Stimulated activated CD4-positive, alpha-beta T cell treated with anti-CD3 and anti-CD28 coated beads, Interleukin-1b, Interleukin-23, amount 100 ng/mL, for 4 hours (primary cell): ENCODE measurements at places on chromosomes 11 and 22.

DNA sequence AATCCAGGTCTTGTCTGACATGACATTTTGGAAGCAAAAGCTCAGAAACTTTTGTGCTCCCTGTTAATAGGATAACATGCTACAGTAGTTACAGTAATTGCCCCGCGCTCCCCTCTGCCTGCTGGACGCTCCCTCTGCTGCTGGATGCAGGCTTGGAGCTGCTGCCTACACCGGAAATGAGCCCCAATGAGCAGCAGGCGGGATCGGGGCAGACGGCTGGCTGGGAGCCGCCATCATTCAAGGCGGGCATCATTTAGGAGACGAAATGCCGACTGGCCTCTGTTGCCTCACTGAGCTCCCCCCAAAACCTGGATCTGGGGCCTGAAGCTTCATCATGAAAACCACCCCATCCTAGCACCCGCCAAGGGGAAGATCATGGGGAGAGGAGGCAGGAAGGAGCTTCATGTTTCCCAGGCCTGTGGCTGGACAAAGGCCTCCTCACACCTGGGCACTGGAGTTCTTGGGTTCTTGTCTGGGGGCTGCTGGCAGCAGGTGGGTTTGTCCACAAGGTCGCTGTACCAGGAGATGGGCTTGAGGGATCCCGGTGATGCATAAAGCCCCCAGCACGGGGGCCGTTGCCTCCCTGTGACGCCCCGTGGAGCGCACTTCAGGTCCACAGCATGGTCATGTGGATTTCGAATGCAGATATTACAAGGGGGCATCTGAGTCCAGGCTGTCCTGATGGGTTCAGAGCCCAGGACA lies 664.3 kb downstream of the BRD1 start:
- DNase-seq: no peak

DNA sequence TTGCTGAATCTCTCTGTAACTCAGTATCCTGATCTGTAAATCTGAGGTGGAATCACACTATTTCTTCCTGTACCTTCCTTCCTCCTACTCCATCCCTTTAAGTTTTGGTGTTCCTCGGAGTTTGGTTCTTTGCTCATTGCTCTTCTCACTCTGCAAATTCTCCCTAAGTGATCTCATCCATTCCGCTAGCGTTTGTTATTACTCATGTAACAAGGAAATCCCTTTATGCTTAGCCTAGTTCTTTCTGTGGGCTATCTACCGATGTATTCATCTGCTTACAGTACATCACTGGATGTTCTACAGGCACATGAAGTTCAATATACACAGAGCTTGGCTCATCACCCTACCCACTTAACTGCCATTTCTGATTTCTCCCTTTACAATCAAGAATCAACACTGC lies 1.6 kb upstream of the CEP295 start:
- DNase-seq: no peak

- no peak for DNase-seq
Measured at GRCh38 chr22:46587492-46588278, 32.5 kb upstream of the GRAMD4 start.

GRCh38 chr11:117923773-117924172 lies 5.4 kb downstream of the TMPRSS13 start:
- DNase-seq: no peak

GRCh38 chr11:2807801-2808241 lies 77.8 kb downstream of the CDKN1C start:
- no peak for DNase-seq

- peak; percentile 44 for DNase-seq
Measured at GRCh38 chr22:38973289-38974169, 8.6 kb upstream of the APOBEC3B start.

DNA sequence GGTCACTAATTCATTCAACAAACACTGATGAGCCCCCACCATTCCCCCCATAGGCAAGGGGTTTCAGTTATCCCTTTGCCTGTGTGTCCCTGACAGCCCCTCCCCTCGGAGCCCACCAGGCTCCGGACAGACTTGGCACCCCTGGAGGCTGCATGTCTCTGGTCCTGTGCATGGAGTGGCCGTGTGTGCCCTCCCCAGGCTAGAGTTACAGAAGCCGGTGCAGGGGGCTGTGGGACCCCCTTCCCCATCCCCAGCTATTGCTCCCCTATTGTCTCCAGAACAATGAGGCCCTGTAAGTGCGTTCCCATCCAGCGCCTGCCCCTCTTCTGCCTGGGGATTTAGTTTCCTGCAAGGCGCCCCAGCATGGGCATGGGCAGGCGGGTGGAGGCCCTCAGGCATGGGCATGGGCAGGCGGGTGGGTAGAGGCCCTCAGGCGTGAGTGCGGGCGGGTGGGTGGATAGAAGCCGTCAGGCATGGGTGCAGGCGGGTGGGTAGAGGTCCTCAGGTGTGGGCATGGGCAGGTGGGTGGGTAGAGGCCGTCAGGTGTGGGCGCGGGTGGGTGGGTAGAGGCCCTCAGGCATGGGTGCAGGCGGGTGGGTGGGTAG lies 1.5 kb downstream of the MUC2 start:
- DNase-seq: no peak

DNA sequence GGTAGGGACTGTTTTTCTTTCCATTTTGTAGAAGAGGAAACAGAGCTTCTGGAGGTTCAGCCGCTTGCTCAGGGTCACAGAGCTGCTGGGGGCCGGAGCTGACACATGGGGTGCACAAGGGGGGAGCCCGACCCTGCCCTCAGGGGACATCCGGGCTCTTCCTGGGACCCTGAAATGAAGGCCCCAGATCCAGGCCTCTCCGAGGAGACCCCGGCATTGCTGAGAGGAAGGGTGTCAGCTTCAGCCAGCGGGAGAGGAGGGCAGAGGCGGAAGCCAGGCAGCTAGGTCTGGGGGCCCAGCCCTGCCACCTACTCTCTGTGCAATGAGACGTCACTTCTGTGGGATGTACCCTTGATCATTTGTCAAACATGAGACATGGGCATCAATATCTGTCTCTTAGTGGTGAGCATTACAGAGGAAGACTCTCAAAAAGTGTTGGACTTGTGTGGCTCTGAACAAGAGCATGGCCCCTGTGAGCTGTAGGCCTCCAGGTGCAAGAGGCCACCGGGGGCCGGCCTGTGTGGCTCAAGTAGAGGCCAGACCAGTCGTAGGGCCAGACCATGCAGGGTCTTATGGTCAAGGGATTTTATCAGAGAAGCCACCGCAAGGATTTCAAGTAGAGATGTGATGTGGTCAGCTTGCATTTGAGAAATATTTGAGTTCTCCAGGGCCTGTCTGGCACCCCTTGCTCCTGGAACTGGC lies 10.3 kb downstream of the MPPED1 start:
- no peak for DNase-seq

- DNase-seq: no peak
Measured at GRCh38 chr11:64333556-64333955, 6.4 kb upstream of the CCDC88B start.

DNA sequence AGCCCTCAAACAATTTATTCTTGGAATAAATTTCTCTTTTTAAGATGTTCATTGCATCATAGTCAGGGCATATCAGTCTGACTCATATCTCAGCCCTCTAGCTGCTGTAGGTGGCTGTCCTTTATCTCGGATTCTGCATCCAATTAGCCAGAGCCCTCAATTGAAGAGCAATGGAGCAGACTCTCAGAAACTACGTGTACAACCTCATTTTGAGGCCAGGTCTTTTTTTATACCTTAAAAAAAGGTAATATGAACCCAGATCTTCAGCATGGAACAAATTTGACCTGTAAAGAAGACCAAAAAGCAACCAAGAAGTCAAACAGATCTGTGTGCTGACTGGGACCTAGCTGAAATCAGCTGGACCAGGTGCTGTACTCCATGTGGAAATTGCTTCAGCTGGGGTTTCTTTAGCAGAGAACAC lies 8.7 kb downstream of the OR52A5 start:
- DNase-seq: no peak

DNA sequence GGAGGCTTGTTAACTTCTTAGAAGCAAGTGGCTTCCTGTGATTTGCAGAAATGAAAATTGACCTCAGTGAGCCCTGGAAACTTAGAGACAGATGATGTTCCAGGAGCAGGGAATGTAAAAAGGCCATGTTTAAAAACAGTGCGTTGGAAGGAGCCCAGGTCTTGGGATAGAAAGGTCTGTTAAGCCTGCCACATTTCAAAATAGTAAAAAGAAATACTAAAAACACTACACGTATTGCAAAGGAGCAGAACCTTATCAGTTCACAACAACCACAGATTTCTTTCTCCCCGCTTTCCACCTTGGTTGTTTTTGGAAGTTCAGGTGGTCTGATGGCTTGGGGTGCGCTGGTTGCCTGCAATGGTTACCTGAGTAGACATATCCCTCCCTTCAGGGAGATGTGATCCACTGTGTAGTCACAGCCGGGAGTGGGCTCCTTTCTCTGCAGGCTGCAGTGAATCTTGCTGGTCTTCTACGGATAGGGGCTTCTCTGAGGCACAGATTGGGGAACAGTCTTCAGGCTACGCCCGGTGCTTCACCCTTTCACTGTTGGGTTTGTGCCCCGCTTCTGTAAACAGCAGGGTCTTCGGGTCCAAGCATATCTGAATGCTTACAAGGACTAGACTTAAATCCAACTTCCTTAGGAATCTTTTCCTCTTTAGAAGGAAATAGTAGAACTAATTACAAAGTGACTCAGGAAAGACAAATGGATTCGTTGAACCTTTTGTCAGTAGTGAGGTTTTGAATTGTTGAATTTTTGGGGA lies 1.9 kb downstream of the TEAD1 start:
- DNase-seq: no peak

GRCh38 chr11:26943636-26944035 lies 50.3 kb upstream of the FIBIN start:
- DNase-seq: no peak

- DNase-seq: no peak
Measured at GRCh38 chr11:101880222-101880621, 34.6 kb upstream of the CEP126 start.

DNA sequence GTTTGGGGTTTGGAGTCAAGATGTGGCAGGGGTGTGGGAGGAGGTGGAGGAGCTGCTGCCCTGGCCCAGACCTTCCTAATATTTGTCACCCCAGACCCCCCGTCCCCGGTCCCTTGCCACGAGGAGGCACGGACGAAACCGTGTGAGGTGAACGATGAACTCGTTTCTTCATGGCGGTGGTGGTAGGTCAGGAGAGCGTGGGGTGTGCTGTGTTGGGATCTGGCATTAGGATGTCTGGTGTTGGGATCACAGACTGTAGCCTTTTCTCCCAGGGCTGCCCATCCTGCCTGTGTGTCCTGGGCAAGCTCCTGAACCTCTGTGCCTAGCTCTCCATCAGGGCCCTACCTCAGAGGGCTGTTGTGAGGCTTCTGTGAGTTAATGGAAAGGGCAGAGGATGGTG lies 8.4 kb downstream of the MAPK8IP2 start:
- DNase-seq: no peak

GRCh38 chr22:33898121-33898520 lies 22.2 kb downstream of the LARGE1 start:
- DNase-seq: no peak

DNA sequence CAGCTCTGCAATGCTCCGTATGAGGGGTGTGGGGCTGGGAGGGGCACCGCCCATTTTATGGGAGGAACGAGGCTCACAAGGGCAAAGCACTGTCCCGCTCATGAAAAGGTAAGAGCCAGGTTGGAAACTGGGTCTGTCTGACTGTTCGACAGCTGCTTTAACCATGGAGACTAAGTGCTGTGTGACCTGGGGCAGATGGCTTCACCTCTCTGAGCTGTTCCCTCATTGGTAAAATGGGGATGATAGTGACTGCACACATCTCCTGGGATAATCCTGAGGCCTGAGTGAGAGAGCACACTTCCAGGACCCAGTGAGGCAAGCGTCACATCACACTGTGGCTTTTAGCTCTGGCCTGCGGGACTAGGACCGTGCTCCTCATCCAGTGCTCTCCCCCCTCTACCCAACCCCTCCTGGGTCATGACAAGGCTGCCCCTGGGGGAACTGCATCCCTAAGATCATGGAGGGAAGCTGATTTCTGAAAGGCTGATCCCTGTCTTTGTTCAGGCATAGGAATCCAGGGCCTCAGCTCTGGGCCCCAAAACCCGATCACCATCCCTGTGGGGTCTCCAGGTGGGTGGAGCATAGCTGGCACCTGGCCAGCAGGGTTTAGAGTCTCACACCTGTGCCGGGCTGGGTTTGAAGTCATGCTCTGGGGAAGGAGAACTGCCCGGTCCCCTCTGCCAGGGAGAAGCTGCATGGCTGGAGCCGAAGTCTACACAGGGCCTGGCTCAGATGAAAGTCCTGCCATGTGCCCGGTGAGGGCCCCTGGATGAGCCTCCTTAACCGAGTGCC lies 21.3 kb downstream of the FGF3 start:
- DNase-seq: no peak

DNA sequence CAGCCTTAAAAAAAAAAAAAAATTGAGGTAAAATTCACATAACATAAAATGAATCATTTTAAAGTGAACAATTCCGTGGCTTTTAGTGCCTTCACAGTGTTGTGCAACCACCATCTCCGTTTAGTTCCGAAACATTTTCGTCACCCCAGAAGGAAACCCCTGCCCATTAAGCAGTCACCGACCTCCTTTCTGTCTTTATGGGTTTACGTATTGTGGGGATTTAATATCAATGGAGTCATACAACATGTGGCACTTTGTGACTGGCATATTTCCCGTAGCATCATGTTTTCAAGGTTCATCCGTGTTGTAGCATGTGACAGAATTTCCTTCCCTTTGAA lies 65.5 kb downstream of the BCR start:
- DNase-seq: no peak

DNA sequence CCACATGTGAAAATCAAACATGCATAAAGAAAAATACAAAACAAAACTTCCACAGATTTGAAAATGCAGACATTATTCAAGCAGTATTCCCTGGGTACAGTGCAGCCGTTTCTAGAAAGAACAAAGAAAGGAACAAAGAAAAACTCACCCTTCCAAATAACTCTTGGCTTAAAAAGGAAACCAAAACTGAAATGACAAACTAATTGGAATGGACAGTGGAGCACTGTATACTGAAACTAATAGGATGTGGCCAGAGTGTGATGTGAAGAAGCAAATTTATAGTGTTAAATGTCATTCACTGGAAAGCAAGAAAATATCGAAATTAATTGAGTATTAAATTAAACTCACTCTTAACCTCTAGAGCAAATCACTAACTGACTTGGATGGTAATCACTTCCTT lies 55.4 kb downstream of the QSER1 start:
- no peak for DNase-seq

GRCh38 chr11:123377355-123377754 lies 52.7 kb upstream of the GRAMD1B start:
- no peak for DNase-seq

- no peak for DNase-seq
Measured at GRCh38 chr11:119284344-119285157, 32.4 kb downstream of the MCAM start.
